Mesothelial cell of epicardium (in vitro differentiated cells): ENCODE measurements at places on chromosomes 6 and 20.

GRCh38 chr6:113412589-113413357, 444.4 kb upstream of the MARCKS start:
- DNase-seq, result no peak

- no peak for DNase-seq
These were observed 852 bp downstream of the SYNGAP1 start for GRCh38 chr6:33420491-33421343.

GRCh38 chr20:63176427-63177133, 39.4 kb downstream of the YTHDF1 start:
- DNase-seq, result no peak

- DNase-seq, result no peak
These were observed 169.4 kb downstream of the TRDN start for GRCh38 chr6:123467392-123467791.

- no peak for DNase-seq
These were observed 7.9 kb downstream of the GPLD1 start for GRCh38 chr6:24481449-24481848.

DNA sequence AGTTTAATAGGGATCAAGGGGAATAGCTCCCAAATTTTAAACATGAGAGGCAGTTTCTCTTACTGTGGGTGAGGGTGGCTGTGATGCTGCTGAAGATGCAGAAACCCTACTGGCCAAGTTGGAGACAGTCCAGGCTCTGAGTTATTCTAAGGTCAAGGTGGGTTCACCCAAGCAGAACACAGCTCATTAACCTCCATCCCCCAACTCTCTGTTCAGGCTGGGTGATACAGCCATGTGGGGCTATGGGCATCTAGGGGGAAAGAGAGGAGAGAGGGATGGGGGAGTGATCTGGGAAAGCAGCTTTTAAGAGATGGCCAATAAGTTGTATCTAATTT, 18.9 kb upstream of the TRAM2 start:
- no peak for DNase-seq

DNA sequence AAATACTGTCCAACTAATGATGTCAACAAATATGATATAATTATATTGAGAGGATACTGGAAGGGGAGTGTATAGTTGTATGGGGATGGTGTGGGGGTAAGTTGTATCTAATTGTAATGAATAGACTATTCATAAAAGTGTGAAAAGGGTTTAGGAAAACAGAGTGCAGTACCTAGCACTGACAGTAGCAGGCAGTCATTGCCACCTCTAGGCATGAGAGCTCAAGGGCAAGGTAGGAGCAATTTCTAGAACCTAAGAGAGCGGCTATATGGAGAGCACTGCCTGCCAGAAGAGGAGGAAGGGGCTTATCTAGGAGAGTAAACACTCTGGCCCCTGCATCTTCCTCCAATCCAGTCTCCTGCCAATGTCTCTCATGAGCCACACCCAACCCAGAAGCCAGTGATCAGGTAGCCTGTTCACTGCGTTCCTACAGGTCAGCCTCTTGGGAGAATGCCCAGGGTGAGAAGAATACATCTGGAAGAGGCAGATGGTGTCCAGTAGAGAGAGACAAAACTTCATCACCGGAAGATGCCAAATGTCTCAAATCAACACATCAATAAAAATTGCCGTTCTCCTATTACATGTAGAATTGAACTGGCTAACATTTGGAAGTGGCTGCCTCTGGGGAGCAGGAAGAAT, 200.0 kb downstream of the LY86 start:
- DNase-seq, result no peak

DNA sequence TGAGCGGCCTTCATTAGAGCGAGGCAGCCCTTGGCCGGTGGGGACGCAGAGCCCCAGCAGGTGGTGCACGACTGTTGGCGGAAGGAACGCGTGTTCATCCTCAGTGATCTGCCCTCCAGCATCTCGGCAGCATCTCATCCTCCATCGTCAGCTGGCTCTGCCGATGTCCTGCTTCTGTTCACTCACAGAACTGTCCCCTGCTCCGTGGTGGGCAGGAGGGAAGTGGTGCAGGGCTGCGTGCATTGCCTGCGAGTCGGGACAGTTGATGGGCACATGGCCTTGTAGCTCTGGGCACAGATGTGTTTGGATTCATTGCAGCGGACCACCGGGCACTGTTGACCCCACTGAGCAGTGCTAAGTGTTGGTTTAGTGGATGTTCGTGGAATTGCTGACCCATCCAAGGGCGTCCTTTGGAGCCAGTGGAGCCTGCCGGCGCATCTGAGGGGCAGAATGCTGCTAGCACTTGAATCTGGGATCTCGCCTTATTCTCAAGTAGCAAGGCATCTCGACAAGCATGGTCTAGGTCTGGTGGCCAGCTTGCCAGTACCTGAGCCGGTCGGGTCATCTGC, 6.7 kb upstream of the SLC17A9 start:
- DNase-seq, result no peak

DNA sequence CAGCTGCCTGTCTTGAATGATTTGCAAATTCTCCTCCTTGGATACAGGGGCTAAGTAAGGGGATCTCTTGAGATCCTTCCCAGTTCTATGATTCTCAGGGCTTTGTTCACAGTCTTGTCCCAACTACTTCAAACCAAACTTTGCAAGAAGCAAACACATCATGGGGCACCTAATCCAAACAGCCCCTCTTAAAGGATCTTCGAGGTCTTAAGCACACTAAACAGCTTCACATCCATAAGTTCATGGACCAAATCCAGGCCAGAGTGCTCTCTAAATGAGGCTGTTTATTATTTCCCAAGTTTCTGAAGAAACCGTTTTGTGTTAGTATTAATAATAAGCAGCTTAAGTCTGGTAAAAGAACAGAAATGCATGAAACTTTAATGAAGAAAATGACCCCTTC, 75.2 kb downstream of the KIF6 start:
- no peak for DNase-seq

- DNase-seq, result no peak
These were observed 76.9 kb downstream of the SYNDIG1 start for GRCh38 chr20:24546232-24546892.

DNA sequence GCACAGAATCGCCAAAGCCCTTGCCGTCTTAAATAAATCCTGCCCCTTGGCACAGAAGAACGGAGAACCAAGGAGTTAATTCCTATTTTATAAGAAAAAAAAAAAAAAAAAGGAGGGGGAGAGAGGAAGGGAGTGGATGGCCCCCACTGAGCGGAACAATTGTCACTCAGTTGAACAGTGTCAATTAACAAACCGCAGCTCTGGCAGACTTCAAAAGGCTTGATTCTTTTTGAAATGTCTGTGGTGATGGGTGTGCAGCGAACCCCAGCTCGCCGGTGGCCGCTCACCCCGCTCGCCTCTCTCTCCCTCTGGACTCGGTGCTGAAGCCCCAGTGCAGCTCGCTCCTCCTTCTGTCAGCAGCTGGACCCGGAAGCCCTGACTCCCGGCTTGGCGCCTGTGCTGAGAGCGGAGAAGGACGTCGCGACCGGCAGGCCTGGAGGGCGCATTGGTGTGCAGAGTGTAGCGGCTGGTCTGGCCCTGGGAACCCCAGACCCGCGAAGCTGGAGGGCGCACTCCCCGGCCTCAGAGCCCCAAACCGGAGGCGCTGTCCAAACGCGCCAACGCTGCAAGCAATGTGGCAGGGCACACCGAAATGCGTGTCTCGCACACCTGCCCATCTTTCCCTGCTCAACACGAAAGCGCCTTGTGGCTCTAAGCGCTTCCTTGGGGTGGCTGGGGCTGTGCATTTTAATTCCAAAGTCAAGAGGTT, 3.4 kb downstream of the LINC00237 start:
- DNase-seq, result peak; percentile 46

- no peak for DNase-seq
These were observed 42.1 kb downstream of the SMAP1 start for GRCh38 chr6:70709826-70710225.

GRCh38 chr6:100342830-100343229, 121.9 kb downstream of the SIM1 start:
- DNase-seq, result no peak

GRCh38 chr6:148591656-148592055, 155.2 kb upstream of the UST start:
- no peak for DNase-seq

DNA sequence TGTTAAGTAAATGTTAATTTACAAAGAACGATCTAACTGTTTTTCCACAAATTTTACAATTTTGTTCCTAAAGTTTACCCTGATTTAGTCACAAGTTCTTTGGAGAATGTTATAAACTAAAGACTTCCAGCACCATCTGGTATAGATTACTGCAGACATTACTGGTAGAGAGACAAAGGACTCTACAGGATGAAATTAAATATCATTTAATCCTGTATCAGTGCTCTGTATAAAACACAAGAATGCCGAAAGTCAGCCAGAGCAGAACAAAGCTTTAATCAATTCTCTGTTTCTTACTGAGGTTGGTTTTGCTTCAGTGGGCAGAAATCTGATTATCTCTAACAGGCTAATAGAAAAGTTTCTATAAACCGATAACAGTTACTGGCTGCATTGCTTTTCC, 763.6 kb downstream of the TENT5A start:
- no peak for DNase-seq

GRCh38 chr6:55198715-55199114, 24.4 kb downstream of the HCRTR2 start:
- DNase-seq, result no peak

DNA sequence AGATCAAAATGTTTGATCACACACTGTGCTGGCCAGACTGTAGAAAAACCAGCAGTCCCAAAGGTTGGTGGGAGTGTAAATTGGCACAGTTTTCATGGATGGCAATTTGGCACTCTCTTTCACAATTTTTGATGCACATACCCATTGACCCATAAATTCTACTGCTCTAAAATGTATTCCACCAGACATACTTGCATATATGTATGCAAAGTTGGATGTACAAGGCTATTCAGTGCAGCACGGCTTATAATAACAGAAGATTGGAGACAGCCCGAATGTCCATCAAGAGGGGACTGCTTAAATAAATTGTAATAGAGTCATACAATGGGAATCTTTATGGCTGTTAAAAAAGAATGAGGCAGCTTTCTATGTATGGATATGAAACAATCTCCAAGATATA, 101.7 kb upstream of the TOP1 start:
- no peak for DNase-seq

GRCh38 chr6:42937548-42938427, 8.5 kb downstream of the CNPY3 start:
- no peak for DNase-seq

GRCh38 chr6:143400258-143401067, 50.0 kb downstream of the ADAT2 start:
- no peak for DNase-seq

- DNase-seq, result no peak
These were observed 12.0 kb downstream of the TOMM6 start for GRCh38 chr6:41799559-41799911.

DNA sequence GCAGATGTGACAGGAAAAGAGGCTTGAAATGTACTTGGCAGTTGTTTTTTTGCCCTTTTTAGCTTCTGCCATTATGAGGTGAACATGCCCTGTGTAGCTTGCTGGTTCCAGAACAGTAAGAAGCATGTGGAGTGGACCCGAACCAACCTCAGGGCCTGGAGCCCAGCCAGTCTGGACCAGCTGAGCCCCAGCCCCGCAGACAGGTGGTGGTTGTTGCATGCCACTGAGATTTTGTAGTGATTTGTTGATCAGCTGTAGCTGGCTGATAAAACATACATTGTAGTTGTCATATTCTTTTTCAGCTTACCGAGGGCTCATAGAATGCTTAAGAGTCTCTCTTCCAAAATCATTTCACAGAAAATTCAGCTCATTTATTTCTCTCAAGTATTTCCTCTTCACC, 182.2 kb downstream of the FARS2 start:
- no peak for DNase-seq
